ENCODE measurements at places on chromosomes 11 and 22.

DNA sequence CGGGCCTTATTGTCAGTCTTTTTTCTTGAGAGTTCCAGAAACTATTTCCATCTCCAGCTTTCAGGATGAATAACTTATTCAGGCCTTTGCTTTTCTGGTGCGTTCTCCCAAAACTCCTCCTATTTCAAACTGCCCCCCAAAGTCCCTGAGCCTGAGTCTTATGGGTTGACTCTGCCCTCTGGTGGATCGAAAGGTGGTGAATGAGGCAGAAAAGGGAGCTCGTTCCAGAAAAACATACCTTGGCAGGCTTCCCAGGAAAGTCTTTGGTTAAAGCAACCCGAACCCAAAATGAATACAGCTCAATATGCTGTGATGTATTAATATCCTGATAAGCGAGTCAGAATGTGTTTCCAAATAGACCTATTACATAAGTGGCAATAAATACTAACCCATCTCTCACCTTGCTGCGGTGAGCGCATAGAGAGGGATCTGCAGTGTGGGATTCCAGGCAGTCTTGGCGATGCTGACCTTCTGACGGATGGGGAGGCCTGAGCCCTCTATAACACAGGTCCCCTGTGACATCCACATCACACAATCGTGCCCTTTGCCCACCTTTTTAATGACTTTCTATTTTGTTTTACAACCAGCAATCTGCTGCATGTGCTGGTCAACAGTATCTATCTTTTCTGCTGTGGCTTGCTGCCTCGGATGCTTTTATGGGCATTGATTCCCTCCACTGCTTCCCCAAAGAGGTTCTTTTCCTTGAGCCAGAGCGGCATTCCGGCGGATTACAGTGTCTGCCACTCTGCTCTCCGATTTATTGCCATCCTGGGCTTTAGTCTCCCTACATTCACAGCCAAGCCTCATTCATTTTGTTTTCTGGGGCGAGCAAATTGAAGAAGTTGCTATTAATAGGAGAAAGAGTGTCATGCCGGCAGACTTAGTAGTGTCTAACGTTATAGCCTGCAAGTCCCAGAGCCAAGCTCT is 756.8 kb downstream of the NTM start:
- peak; percentile 98 for DNase-seq

DNA sequence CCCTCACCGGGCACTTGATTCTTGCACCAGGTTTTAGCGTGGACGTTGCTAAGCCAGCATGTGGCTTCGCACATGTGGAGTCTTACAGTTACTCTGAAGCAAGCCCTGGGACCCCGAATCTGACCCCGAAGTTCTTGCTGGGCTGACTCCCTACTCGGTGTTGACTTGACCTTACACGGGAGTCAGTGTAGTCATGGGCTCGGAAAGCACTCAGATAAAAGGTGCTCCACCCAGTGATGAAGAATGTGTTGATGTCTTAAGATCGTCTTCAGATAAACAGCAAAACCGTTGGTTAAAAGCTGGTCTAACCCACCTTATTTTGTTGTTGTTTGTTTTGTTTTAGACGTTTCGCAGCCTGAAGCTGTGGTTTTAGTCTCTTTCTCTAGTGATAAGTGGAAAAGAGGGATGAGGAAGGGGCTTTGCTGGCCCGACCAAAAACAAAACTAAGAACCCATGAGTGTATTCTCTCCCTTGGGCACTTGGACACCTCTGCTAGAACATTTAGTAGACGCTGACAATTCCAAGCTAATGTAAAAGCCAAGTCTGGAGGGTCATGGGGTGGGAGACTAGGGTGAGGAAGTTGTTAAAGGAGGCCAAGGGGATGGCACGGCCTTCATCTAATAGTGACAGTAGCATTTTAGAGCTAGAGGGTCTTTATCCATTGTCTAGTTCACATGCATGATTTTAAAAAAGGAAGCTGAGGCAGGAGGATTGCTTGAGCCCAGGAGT is 69.9 kb downstream of the BCR start:
- no peak for DNase-seq

GRCh38 chr22:34019190-34019845 is 99.0 kb upstream of the LARGE1 start:
- no peak for DNase-seq

GRCh38 chr22:50305923-50306566 is 1.4 kb downstream of the PLXNB2 start:
- DNase-seq, result peak; percentile 95

DNA sequence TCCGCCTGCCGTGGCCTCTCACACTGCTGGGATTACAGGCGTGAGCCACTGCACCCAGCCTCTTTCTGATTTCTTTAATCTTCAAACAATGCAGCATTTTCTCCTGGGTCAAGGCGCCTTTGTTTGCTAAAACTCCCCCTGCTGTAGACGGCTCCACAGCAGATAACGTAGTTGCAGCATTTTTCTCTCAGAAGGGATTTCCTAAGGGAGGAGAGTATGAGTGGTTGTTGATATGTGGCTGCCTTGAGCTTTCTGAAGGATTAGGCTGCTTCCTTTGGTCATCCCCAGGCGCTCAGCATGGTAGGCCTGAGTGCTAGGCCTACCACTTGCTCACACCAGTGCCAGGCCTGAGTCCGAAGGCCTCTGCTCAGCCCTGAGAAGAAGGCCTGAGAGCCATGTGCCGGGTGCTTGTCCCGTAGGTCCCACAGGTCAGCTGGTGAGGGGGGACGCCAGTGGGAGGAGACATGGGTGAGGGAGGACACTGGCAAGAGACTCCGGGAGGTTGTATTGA is 18.1 kb downstream of the SMARCB1 start:
- DNase-seq, result no peak

DNA sequence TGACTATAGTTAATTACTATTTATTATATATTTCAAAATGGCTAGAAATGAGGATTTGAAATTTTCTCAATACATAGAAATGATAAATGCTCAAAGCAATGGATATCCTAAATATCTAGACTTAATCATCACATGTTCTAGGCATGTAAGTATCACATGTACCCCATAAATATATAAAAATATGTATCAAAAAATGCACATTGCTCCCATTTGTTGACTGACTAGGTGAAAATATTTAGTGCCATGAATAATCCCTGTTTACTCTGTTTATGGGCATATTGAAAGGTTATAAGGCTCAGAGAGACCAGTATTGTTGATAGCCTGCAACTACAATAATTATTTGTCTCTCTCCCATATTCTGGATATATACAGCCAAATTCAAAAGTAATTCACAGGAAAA is 3.1 kb downstream of the HBE1 start:
- DNase-seq, result no peak

DNA sequence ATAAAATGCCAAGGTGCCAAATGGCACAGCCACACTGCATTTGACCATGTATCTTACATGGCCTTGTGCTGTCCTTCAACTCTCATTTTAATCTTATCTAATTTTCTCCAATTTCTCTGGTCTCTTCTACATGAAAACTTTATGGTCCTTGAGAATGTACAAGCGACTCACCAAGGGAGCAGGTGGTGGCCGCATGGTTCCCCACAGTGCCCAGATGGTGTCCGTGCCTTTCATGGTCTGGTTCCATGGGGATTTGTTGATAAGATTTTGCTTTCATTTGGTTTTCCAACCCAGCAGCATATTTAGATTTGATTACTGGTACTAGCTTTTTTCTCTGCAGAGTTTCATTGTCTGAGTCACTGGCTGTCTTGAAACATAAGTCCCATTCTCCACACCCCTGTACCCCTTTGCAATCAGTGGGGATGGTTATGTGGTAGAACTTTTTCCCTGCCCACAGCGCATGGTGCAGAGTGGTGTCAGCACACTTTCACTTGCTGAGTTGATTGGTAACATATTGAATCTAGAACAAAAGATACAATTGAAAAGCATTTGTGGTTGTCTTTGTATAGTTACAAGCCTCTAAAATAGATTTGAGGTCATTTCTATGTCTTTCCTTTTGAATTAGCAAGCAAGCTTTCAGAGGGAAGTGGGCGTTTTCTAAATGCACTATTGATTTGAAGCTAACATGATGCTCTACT is 24.1 kb downstream of the ZNRF3 start:
- peak; percentile 21 for DNase-seq

- DNase-seq, result peak; percentile 86
These were observed 19.3 kb downstream of the EIF3F start for GRCh38 chr11:8006349-8006977.
